ENCODE measurements at places on chromosomes 12 and 14.
A peak's percentile ranks its signal among the peaks of the same experiment; 100 is the strongest.

- DNase-seq = no peak
These were observed 6.2 kb upstream of the SERPINA12 start for GRCh38 chr14:94515426-94515825.

GRCh38 chr12:109182041-109182839, 65.9 kb downstream of the ACACB start:
- DNase-seq = no peak

DNA sequence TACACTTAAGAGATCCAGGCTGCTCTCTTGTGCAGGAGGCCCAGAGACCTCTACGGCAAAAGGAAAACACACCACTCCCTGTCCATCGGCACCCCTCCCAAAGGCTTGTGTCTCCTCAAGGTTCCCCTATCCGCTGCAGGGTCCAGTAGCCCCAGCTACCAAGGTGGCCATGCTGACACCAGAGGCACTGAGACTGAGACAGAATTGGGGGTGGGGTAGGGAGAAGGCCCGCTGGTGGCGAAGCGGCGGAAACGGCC, 590 bp downstream of the DDIT3 start:
- DNase-seq = no peak

DNA sequence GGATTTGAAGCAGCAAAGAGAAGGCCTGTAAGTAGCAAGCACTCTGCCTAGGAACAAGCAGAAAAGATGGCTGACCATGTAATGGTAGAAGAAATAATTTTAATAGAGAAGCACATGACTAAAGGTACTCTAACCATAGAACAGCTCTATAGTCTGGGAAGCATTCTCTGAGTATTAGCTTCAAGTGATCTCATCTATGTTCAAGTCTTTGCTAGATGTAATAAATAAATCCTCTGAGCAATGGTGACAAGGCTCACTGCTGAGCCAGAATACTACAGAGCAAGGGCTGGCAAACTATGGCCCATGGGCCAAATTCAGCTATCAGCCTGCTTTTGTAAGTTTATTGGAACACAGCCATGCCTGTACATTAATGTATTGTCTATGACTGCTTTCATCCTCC, 84.8 kb downstream of the PEBP1 start:
- DNase-seq = no peak

GRCh38 chr12:28650906-28651305, 460.6 kb downstream of the CCDC91 start:
- no peak for DNase-seq

DNA sequence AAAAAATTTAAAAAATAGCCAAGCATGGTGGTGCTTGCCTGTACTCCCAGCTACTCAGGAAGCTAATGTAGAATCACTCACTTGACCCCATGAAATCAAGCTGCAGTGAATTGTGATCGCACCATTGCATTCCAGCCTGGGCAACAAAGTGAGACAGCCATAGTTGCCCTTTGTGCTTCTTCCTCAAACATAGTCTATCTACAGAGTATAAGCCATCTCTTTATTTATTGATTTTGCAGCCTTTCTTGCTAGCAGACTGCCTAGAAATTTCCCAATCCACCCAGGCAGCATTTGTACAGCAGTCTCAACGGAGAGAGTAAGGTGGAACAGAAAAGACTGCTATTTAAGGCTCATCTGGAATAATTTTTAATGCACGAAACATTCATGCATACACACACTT, 68.8 kb downstream of the IPO8 start:
- no peak for DNase-seq

- no peak for DNase-seq
These were observed 90.8 kb upstream of the DAAM1 start for GRCh38 chr14:59097681-59098080.

GRCh38 chr12:103272949-103273348, 222.8 kb downstream of the C12orf42 start:
- no peak for DNase-seq

- no peak for DNase-seq
These were observed 332.5 kb downstream of the CCER1 start for GRCh38 chr12:90622431-90622830.

GRCh38 chr12:51390457-51390856, 749 bp downstream of the GALNT6 start:
- DNase-seq = no peak

DNA sequence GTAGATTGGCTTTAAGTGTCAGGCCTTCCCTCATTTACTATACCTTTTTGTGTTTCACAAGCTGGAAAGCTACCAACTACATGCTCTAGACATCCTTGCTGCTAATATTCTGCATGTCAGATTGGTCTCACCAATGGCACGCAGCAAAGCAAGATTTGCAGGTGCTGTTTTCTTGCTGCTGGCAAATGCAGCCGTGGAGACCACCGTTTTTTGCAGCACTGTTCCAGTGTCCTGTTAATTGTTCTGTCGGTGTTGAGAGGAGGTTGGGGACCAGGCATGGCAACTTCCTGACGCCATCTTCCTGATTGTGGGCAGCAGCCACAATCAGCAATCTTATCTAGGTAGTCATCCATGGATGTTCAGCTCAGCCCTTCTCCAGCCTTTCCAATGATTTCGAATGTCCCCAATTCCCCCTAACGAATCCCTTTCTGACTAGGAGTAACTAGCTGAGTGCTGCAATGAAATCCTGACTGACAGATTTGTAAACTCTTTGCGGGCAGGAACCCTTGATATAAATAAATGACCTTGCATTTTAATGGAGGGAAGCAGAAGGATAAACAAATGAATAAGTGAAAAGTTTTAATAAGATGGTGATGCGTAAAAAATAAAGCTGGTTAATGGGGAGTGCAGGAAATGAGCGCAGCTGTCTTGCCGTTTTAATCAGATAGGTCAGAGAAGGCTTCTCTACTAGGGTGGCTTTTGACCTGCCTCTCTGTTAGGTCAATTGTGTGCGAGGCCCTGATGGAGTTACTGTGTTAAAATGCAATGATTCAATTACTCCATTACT, 574 bp upstream of the CRADD start:
- no peak for DNase-seq

DNA sequence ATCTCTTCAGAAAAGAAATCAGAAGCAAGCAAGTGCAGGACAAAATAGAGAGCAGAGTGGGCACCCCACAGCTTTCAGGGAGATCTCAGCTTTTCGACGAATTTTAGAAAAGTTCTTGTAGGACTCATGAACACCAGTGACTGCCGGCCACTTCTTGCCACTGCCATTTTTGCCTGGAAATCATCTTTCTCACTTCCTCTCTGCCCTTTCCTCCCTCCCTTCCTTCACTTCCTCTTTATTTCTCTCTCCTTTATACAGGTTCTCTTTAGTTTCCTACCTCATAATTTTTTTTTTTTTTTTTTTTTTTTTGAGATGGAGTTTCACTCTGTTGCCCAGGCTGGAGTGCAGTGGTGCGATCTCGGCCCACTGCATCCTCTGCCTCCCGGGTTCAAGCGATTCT, 185.6 kb downstream of the APAF1 start:
- DNase-seq = no peak

DNA sequence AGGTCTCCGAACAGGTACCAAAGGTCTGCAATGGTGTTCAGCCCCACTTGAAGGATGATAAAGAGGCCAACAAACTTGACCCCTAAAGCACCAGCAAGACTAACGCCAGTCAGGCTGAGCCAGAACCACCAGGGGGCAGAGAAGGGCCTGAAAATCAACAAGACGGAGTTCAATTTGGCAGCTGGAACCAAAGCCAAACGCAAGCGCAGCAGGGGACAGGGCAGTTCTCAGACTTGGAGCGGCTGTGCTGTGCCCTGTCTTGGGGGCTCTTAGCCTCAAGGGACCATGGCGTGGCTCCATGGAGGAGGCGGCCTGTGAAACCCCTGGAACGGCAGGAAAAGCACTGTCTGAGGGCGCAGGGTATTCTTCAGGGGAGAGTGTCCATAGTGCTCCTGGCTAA, 19.6 kb downstream of the POMT2 start:
- peak; percentile 83 for DNase-seq

- no peak for DNase-seq
These were observed 30.5 kb downstream of the ZFHX2 start for GRCh38 chr14:23520899-23521533.

GRCh38 chr12:18932211-18932610, 194.3 kb downstream of the CAPZA3 start:
- no peak for DNase-seq

DNA sequence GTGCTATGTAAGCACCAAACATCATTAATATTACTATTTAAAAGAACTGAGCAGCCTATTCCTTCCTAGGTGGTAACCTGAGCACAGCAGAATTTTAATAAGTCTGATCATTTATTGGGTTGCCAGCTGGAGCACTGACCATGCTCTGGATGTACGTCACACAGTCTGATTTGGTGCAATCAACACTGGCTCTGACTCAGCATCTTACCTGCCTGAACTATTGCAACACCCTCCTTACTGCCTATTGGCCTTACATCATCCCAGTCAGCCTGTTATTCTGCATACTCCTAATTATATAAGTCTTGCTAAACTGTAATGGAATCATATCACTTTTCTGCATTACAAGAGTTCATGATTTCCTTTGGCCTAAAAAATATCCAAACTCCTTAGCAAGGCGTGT, 149.7 kb downstream of the PTPRO start:
- DNase-seq = no peak

GRCh38 chr14:61950340-61950739, 188.1 kb downstream of the SNAPC1 start:
- no peak for DNase-seq

DNA sequence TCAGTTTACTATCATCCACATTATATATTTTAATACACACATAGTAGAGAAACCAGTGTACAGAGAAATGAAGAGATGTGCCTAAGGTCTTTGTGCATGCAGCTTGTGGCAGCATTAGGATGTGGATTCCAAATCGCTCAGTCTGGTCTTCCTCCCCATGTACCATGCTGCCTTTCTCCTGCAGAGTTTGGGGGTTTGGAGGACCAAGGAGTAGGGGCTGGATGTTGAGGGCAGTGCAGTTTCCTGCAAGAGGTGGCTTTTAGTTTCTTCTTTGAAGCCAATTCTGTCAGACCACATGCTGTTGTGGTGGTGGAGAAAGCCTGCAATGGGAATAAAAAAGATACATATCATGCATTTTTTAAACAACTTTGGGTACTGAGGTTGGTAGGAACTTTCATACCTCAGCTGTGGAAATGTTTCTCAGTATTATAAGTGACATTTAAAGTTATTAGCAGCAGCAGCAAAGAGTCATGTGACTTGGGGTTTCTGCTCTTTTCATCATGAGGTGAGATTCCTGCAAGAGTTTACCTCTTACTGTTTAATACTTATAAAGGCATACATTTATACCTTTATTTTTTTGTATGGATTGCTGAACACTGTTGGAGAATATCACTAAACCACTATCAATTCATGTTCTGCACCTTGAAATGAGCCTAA, 34.4 kb downstream of the TESPA1 start:
- DNase-seq = no peak

- no peak for DNase-seq
These were observed 287.5 kb downstream of the FLRT2 start for GRCh38 chr14:85817430-85817829.

DNA sequence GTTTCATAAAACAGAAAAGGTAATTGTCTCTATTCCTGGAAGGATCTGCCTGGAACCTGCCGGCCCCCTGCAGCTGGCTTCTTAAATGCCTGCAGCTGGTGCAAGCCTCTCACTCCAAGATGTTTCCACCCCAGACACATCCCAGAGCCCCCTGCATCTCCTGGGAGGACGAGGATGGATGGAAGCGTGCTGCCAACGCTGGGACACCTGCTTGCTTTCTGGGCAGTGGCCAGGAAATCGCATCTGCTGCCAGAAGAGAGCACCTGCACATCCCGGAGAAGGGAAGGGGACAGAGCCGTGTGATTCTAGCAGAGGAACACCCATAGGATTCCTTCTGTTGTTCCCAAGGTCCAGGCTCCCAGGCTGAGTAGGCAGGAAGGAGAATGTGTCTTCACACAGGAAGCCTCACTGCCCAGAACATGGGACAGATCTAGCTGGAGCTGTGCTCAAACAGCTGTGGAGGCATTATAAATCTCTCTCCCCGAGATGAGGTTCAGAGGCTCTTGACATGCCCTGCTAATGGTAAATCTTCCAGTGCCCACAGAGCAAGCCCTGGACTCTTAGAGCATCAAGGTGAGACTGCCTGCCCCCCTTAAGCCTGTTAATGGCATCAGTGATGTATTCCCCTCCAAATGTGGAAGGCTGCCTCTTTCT, 138.8 kb upstream of the MAP1LC3B2 start:
- no peak for DNase-seq

DNA sequence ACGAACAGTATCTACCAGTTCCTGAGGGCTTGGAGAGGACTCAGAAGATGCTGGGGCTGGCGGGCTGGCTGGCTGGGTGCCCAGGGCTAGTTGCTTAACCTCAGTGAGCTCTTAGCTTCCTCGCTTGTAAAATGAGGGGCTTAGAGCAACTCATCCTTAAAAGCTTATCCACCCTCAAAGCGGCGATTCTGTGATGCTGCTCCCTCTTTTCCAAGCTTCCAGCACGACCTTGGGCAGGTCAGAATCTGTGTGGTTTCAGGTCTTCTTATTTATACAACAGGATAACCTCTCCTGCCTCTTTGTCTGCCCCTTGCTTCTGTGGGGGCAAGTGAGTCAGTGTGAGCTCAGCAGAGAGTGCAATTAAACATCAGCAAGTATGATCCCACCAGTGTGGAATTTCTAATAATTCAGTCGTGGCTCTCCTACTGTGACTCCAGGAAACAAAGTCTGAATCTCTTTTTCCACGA, 281.8 kb downstream of the KSR2 start:
- no peak for DNase-seq

DNA sequence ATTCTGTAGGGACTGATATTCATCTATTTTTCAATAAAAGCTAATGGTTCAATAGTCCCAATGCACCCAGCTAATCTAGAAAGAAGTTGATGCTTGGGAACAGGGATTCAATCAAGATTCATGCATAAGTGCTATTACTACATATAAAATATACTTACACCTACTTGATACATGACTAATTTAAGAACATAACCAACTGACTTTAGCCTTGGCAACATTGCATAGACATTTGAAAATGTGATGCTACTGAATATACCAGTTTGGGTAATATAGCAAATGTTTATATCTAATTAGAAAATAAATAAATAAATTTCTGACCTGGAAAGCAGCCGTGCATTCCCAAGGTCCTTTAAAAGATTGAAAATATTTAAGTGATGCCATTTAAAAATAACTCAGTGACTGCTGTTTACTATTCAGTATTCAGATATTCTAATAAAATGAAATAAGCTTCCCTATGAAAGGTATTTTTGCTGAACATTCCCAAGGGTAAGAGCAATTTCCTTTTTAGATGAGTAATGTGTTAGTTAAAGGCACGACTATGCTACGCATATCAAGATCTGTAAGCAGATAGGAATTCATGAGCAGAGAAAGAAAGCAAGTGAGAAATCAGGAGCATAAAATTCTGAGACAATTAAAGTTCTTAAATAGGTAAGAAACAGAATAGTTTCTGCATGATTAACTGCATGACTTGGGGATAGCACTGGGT, 160.6 kb upstream of the SYT1 start:
- no peak for DNase-seq

DNA sequence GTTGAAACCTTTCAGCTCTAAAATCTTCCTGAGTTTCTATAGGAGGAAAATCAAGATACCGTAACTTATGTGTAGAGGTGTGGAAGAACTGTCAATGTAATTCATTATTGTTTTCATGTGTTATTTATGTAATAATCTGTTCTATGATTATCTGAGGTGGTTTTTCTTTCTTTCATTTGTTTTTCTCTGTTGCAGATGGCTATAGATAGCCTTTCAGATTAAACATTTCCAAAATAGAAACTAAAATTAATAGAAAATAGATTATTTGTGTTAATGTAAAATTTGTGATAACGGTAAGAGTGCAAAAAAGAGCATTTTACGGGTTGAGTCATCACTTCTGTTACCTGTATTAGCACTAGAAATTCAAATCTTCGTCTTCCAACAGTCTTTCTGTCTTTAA, 128.8 kb downstream of the SYNE2 start:
- no peak for DNase-seq

All from endothelial cell (in vitro differentiated cells).